ENCODE measurements at places on chromosomes 16 and 17.

GRCh38 chr16:66344533-66345145 lies 21.9 kb upstream of the CDH5 start:
- no peak for DNase-seq

DNA sequence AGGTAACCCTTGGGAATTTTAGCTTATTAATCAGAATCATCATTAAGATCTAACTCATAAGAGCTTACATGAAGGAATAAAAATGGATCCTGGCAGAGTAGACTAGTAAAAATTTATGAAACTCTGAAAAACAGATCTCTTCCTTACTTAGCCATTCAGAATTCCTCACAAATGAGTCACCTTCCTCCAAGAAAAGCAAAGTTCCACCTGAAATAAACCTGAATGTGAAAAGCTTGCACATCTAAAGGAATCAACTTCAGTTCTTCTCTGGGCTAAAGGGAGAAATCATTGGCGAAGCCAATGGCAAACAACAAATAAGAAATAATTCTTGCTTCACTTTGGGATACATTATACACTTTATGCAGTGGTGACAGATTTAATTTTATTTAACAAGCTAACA lies 22.7 kb downstream of the MYO1D start:
- DNase-seq, result no peak

DNA sequence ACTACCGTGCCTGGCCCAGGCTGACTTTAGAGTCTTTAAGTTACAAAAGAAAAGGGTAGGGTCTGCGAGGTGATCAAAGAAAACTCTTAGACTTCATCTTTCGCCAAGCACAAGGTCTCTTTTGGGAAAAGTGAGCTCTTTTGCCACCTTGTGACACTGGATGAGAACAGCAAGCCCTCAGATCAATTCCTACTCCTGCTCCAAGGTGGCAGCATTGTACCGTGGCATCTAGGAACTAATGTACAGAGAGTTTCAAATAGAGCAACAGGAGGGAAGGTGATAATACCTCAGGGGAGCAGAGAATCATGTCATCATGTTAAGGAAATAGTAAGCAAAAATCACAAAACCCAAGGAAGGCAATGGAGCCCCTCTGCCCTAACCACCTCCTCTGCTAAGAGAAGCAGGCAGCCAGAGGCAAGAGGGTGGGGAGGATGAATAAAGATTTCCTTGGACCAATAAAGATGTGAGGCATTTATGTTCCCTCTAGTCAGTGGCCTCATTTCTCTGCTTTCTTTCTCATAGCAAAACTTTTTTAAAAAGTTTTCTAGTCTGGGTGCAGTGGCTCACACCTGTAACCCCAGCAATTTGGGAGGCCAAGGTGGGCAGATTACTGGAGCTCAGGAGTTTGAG lies 2.1 kb upstream of the C17orf78 start:
- no peak for DNase-seq

- no peak for DNase-seq
Observed at GRCh38 chr16:51624080-51624775, 473.2 kb upstream of the SALL1 start.

DNA sequence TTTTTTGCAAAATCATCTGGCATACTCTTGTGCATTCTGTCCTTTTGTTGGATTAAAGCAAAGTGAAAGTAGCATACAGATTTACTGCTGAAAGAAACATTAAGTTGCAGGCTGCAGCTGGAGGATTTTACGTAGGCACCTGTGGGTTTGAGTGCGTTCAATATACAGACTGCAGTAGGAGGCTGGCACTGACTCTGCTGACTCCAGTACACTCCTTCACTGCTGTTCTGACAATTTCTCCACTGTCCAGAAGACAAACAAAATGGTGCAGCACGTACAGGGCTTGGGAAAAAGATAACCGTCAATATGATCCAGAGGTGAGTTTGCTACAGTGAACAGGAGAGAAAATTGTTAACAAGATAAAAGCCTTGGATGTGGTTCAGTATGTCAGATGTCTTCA lies 73.3 kb downstream of the TANC2 start:
- no peak for DNase-seq

- peak; percentile 90 for DNase-seq
Observed at GRCh38 chr17:17445925-17446665, 30.7 kb upstream of the MED9 start.

- no peak for DNase-seq
Observed at GRCh38 chr17:50690887-50691549, 16.7 kb downstream of the ANKRD40 start.

GRCh38 chr16:11024333-11025053 lies 80.1 kb downstream of the CLEC16A start:
- no peak for DNase-seq

GRCh38 chr17:74848656-74849399 lies 10.9 kb downstream of the GRIN2C start:
- DNase-seq, result no peak

- no peak for DNase-seq
Observed at GRCh38 chr17:77666881-77667395, 291.6 kb upstream of the TNRC6C start.

Data from glomerular endothelial cell (primary cell).